ENCODE measurements at places on chromosomes 16 and 17. TPM values are rescaled to one million over a fixed set of nuclear protein-coding genes. Genes with fewer than 3 reads are reported as not detected.

The CNTNAP1 gene
- 49.4 TPM for total RNA-seq

The CDYL2 gene
- total RNA-seq: 4.4 TPM

The KCNG4 gene
- total RNA-seq: not detected

The GPRC5C gene
- total RNA-seq: 13.9 TPM

The DHRS7C gene
- not detected for total RNA-seq

The MYADML2 gene
- total RNA-seq: not detected

The AGRP gene
- not detected for total RNA-seq
